ENCODE measurements at places on chromosomes 16 and 17. TPM values are rescaled to one million over a fixed set of nuclear protein-coding genes. Genes with fewer than 3 reads are reported as not detected.

The PIRT gene
- not detected for total RNA-seq

- no peak for DNase-seq
Observed at GRCh38 chr17:876272-876671, 94.1 kb downstream of the MRM3 start.

DNA sequence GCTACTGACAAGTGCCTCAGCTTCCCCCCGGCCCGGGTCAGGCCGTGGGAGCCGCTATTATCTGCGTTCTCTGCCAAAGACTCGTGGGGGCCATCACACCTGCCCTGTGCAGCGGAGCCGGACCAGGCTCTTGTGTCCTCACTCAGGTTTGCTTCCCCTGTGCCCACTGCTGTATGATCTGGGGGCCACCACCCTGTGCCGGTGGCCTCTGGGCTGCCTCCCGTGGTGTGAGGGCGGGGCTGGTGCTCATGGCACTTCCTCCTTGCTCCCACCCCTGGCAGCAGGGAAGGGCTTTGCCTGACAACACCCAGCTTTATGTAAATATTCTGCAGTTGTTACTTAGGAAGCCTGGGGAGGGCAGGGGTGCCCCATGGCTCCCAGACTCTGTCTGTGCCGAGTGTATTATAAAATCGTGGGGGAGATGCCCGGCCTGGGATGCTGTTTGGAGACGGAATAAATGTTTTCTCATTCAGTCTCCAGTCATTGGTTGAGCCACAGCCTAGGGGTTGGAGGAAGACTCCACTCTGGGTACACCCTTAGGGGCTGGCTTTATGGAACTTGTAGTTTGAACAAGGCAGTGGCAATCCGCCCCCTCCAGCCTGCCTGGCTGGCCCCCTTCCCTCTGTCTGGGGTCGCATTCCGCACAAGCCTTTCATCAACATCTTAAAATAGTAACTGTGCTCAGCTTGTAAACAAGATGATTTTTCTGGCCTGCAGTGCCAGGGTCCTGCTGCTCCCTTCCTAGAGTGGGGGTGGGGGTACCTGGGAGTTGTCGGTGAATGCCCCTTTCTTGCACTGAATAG, 4.1 kb downstream of the SYNGR2 start:
- no peak for DNase-seq

- DNase-seq, result no peak
Observed at GRCh38 chr16:79800016-79800608, 199.6 kb upstream of the MAF start.

- DNase-seq, result no peak
Observed at GRCh38 chr17:70256751-70257150, 87.4 kb downstream of the KCNJ2 start.

The PDILT gene
- total RNA-seq, result not detected

DNA sequence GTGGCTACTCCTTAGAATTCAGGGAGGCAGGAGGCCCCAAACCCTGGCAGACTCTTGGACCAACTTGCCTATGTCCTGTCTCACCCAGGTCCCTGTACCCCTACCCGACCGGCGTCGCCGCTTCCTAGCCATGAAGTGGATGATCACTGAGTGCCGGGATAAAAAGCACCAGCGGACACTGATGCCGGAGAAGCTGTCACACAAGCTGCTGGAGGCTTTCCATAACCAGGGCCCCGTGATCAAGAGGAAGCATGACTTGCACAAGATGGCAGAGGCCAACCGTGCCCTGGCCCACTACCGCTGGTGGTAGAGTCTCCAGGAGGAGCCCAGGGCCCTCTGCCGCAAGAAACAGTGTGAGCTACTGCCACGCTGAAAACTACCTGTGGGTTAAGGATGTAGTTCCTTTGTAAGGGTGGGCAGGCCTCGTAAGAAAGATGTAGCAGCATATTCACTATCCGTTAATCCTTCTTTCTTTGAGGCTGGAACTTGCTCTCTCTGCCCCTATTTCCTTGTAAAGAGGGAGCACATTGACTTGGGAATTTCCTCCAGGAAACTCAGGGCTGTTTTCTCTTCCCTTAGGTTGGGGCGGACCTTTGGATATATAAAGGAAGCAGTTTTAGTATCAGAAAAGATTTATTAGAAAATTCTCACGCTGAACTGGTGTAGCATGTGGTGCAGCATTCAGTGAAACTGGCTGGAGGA, 4.1 kb downstream of the MRPS7 start:
- no peak for DNase-seq

The SCARF1 gene
- total RNA-seq, result 3.4 TPM

GRCh38 chr16:47460359-47460710, 528 bp downstream of the ITFG1 start:
- no peak for DNase-seq

GRCh38 chr16:70800311-70800710, 647 bp downstream of the VAC14 start:
- DNase-seq, result no peak

The KRTAP2-3 gene
- not detected for total RNA-seq

The ZNF747 gene
- total RNA-seq, result 0.12 TPM

DNA sequence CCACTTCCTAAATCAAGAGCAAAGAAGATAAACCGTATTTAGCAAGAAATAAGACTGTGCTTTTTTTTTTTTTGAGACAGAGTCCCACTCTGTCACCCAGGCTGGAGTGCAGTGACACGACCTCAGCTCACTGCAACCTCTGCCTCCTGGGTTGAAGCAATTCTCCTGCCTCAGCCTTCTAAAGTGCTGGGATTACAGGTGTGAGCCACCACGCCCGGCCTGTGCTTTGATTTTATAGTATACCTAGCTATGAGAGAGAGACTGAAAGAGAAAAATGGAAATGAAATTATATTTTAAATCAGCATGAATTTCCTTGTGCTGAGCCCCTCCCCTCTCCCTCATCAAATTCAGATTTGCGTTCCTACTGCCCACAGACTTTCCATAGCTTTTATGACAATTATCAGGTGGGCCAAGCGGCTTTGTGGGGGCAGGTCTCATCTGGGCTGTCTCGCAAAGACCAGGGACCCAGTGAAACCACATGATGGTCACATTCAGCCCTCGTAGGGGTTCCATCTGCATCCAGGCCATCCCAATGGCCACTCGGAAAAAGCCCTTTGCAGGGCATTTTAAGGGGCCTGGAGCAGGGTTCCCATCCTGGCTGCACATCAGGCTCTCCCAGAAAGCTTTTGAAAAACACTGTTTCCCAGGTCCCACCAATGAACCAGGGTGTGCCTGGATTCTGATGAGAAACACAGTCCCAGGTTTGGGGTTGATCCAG, 8.5 kb downstream of the CACNG1 start:
- DNase-seq, result no peak

The CAPNS2 gene
- not detected for total RNA-seq

DNA sequence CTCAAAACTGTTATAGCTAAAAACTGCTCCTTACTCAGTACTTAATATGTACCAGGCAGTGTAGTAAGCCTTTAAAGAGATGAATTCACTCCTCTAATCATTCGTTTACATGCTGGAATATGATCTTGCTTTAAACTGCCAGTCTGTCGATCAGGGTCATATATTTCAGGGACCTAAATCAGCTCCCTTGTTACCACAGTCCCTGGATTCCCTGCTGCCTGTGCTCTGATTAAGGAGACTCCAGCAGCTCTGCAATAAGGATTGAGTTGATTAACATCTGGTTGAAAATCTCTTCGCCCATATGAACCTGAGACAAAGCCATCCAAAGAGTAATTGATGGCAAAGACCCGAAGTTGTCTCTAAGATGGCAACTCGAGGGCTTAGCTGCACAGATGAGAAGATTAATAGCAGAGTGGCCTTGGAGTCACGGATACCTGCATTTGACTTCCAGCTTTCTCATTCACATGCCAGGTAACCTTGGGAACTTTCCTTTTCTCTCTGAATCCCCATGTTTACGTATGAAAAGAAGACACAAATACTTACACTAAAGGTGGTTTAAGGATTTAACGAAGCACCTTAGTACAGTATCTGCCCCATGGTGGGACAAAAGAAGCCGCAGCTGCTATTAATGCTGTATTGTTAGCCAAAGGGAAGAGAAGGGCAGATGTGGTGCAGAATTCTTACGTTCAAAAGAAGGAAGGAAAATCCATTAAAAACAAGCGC, 68.2 kb downstream of the VAT1L start:
- no peak for DNase-seq

The ZSCAN10 gene
- 11.2 TPM for total RNA-seq

- DNase-seq, result no peak
Observed at GRCh38 chr16:23500862-23501225, 9.4 kb downstream of the GGA2 start.

DNA sequence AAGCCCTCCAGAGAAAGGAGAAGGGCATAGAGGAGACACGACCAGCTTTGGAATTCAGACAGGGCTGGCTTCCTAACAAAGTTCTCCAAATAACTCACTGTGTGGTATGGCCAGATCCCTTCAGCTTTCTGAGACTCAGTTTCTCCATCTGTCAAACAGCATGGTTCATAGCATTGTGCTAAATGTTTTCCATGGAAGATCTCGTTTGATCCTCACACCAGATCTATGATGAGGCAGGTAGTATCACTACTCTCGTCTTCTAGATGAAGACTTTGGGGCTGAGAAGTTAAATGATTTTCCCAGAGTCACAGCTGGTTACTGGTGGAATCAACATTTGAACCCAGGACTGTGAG, 507.3 kb downstream of the HAPSTR1 start:
- DNase-seq, result no peak

GRCh38 chr16:67170949-67171649, 761 bp downstream of the NOL3 start:
- DNase-seq, result no peak

The KPNA2 gene
- 199 TPM for total RNA-seq

GRCh38 chr17:1162116-1162855, 17.5 kb downstream of the ABR start:
- no peak for DNase-seq

GRCh38 chr17:45440161-45440778, 7.6 kb upstream of the ARHGAP27 start:
- no peak for DNase-seq

DNA sequence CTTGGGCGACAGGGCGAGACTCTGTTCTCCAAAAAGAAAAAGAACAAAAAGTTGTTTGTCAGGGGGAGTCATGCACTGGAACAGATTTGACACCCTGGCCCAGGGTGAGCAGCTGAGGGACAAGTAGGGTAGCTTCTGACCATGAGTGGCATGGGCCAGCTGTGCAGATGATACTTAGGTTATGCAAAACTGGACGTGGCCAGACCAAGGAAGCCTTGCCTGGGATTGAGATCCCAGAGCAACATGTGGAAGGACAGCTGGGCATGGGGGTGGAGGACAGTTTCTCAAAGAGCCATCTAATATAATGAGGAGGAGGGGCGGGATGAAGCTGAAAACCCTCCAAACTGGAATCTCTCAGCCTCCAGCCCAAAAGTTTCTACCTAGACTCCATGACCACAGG, 19.6 kb upstream of the SLC35B1 start:
- DNase-seq, result no peak

The CLEC19A gene
- total RNA-seq, result not detected

- no peak for DNase-seq
Observed at GRCh38 chr17:54666559-54666958, 234.1 kb upstream of the TOM1L1 start.

DNA sequence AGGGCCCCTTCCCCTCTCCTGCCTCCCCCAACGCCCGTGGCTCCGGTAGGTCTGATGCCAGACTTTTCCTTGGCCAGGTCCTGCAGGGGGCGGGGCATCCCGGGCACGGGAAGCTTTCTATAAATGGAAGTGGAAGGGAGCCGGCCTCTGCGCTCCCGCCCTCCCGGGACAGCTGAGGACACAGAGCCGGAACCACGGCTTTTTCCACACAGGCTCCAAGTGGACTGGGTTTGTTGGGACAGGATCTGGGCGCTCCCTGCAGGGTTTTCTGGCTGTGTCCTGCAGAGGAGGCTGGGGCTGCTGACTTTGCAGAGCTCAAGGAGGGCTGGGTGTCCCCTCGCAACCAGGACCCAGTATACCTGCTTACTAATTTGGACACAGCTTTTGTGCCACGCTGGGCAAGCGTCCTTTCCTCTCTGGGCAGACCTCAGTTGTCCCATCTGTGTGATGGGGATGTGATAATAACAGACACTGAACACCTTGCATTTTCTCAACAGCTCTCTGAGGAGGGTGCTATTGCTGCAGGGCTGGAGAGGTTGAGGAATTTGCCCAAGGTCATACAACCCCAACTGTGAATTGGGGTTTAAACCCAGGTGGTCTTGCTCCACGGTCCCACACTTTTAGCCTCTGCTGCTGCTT, 1.8 kb downstream of the TNS4 start:
- peak; percentile 92 for DNase-seq

DNA sequence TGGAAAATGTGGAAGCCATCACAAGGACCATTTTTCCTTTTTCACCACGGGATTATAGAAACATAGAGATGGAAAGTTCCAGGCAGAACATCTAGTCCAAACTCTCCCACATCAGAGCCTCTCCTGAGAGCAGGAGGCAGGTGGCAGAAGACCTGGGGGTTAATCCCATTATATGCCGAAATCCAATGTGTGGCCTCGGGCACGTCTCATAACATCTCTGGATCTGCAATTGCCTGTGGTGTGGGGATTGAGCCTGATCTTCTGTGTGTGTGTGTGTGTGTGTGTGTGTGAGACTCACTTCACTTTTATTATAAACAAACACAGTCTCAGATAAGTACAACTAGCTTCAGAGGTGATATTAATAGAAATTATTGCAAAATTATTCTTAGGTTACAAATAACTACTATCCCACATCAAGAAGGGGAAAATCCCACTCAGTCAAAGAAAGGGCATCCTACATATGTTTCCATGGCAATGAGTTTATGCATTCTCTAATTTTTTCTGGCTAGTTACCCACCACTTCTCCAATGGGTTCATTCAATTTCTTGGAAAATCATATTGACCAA, 199.1 kb downstream of the FOXL1 start:
- no peak for DNase-seq

The HS3ST3A1 gene
- total RNA-seq, result not detected

GRCh38 chr17:76240461-76241203, at the start of gene RNF157:
Gene RNF157 (minus strand): TSS chr17:76240493. CDS start chr17:76240240, 253 bp downstream.
- DNase-seq, result peak; percentile 58

GRCh38 chr17:63070031-63070430, 104.0 kb downstream of the TANC2 start:
- DNase-seq, result no peak

GRCh38 chr17:20008242-20009051, 712 bp upstream of the SPECC1 start:
- DNase-seq, result peak; percentile 47

GRCh38 chr17:17508019-17508535, 11.9 kb upstream of the RASD1 start:
- no peak for DNase-seq

- DNase-seq, result peak; percentile 30
Observed at GRCh38 chr16:66899945-66900710, 18.6 kb downstream of the CDH16 start.

DNA sequence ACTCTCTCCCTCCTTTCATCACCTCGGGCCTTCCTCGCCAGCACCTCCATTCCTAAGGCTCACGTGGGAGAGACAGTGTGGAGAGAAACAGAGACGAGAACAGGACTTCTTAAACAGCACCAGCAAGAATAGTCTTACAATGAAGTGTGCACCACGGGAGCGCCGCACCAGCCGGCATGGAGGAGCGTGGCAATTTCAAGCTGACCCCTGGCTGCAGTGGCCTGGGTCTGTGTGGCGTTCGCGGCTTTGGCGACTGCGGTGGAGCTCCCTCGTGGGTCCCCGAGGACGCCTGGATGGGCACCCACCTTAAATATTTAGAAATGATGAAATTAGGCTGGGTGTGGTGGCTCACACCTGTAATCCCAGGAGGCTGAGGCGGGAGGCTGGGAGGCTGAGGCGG, 20.5 kb upstream of the MED9 start:
- no peak for DNase-seq

- DNase-seq, result no peak
Observed at GRCh38 chr17:29168079-29168758, 12.0 kb downstream of the MYO18A start.

The PRCD gene
- 9.4 TPM for total RNA-seq

- DNase-seq, result peak; percentile 1
Observed at GRCh38 chr17:9205520-9206409, 184.5 kb downstream of the NTN1 start.
